Fibroblast of villous mesenchyme (primary cell): ENCODE measurements at places on chromosomes 4 and X. TPM values are rescaled to one million over a fixed set of nuclear protein-coding genes. Genes with fewer than 3 reads are reported as not detected.

Gene TMEM47
- total RNA-seq: 32.2 and 62.6 TPM in 2 replicates

Gene F8A2
- not detected in 2 replicates for total RNA-seq

Gene EDA
- under 0.01 TPM in 1 of 2 replicates, not detected in the other for total RNA-seq

Gene FREM3
- not detected in 2 replicates for total RNA-seq

Gene SOWAHB
- under 0.01 and 0.32 TPM in 2 replicates for total RNA-seq

Gene CABS1
- total RNA-seq: not detected in 2 replicates

Gene PNMA5
- 0.64 TPM in 1 of 2 replicates, not detected in the other for total RNA-seq

Gene TLR6
- 2.3 and 3.0 TPM in 2 replicates for total RNA-seq

Gene CENPE
- total RNA-seq: 15.5 and 19.9 TPM in 2 replicates

Gene MAGEA2B
- total RNA-seq: not detected in 2 replicates

Gene PRR32
- not detected in 2 replicates for total RNA-seq

Gene ATP1B4
- not detected in 2 replicates for total RNA-seq

Gene SULT1B1
- total RNA-seq: under 0.01 TPM in 2 replicates

Gene TCP11X2
- total RNA-seq: not detected in 2 replicates

- peak; percentile 44 for DNase-seq
Measured at GRCh38 chr4:101022151-101023024, 324.9 kb downstream of the PPP3CA start.

DNA sequence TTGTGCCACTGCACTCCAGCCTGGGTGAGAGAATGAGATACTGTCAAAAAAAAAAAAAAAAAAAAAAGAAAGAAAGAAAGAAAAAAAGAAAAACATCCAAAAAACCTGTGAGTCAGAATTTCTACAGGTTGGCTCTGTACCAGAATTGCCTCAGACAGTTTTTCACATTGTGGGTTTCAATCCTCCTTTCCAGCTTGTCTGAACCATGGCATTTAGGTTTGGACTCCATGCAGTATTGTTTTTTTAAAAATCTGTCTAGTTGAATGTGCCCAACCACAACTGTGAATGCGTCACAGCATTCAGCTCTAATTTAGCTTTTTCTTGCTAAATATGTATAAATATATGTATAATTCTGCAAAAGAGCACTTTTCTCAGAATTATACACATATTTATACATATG, 31.4 kb upstream of the ARSH start:
- no peak for DNase-seq

DNA sequence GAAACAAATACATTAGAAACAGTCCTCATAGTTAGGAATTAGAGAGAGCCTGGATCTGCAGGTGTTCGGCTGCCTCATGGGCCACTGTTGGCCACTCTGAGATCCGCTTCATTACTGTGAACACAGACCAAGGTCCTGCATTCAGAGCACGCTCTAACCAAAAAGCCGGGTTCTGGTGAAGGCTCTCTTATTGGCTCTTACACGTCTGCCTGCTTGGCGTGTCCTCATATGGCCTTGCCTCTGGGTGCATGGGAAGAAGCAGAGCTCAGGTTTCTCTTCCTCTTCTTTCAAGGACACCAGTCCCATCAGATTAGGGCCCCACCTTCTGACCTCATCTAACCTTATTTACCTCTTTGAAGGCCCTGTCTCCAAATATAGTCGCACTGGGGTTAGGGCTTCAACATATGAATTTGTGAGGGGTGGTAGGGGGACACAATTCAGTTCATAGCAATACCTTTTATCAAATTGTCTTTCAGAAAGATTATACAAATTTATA, 37.1 kb upstream of the ELF2 start:
- DNase-seq: peak; percentile 44

GRCh38 chrX:13689741-13690211, 848 bp downstream of the RAB9A start:
- DNase-seq: peak; percentile 61

DNA sequence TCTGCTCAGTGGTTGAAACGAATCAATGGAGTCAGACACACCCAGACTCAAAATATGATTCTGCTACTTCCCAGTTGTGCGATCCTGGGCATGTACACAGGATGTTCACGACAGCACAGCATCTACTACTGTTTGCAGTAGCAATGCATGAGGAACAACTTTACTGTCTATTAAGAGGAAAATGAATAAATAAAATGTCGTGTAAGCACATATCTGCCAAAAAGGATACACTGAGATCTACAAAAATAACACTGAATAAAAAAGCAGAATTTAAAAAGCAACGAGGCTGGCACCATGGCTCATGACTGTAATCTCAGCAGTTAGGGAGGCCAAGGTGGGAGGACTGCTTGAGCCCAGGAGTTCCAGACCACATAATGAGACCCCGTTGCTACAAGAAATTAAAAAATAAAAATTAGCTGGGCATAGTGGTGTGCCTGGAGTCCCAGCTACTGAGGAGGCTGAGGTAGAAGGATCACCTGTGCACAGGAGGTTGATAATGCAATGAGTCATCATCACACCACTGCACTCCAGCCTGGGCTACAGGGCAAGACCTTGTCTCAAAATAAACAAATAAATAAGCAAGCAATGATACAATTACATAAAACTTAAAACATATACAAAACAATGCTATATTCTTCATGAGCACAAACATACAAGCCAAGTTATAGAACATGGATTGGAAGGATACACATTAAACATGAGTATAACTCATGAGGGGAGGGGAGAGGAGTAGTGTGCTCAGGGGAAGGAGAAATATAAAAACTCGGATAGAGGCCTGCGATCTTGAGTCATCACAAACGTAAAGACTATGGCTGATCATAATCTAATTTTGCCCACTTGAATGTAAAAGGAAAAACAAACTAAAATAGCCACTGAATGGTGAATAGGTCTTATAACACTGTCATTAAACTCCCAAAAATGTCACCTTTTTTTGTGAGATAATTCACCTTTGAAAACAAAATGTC, 8.6 kb downstream of the CFAP97 start:
- DNase-seq: no peak

- no peak for DNase-seq
Measured at GRCh38 chr4:62450740-62451139, 1250.6 kb downstream of the ADGRL3 start.

- no peak for DNase-seq
Measured at GRCh38 chrX:150694738-150695410, 1.7 kb downstream of the MTMR1 start.

DNA sequence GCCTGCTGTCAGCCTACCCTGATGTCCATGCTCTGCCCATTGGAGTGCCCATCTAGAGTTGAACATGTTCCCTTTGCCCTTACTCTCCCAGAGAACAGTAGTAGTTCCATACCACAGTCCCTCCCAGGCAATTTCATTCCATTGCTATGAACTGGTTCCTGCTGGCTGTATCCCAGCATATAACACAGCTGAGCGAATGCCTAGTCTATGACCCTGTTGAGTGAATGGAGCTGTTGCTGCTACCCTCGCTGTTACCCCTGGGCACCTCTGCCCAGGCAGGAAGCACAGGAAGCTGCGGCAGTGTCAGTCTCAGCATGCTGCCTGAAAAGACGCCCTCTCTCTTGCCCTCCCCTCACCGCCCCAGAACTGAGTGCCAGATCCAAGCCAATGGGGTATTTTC, 73.3 kb downstream of the SOX3 start:
- no peak for DNase-seq

DNA sequence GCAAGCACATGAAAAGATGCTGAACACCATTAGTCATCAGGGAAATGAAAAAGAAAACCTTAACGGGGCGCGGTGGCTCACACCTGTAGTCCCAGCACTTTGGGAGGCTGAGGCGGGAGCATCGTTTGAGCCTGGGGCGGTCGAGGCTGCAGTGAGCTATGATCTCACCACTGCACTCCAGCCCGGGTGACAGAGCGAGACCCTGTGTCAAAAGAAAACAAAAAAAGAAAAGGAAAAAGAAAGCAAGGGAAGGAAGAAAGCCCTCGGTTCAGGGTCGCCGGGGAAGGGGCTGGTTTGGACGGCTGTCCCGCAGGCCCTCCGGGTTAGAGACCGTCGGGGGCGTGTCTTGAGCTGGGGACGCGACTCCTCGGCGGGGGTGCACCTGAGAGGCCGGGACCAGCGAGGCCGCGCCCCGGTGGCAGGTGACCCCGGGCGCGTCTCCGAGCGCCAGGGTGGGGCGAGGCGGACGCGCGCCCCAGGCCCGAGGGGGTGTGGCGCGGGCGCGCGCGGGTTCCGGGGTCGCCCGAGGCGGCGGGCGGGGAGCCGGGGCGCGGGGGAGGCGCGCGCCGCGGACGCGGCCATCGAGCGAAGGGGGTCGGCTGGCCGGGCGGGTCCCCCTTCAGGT, 478 bp upstream of the PLXNA3 start:
- no peak for DNase-seq

GRCh38 chr4:124666496-124666895, 46.0 kb downstream of the ANKRD50 start:
- no peak for DNase-seq

GRCh38 chr4:148405161-148405893, 36.9 kb downstream of the NR3C2 start:
- DNase-seq: no peak

DNA sequence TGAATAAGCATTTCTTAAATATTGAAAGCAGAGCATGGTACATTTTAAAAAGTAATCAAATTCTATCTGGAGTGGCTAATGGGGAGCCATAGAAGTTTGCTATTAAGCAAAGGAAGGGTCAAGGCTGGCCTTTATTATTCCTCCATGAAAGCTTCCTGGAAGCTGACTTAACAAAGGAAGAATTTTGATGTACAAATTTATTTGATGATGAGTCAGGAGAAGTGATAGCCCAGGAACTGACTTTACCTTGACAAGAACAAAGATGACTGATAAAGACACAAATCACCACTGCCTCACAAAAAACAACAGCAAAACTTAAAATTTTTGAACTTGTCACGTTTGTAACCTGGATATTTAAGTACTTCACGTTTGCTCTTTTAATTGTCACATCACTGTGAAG, 872.1 kb downstream of the PCDH7 start:
- no peak for DNase-seq

GRCh38 chr4:109611045-109611646, 51.1 kb downstream of the MCUB start:
- peak; percentile 77 for DNase-seq

GRCh38 chrX:30005813-30006212, 209.6 kb upstream of the MAGEB2 start:
- no peak for DNase-seq

- DNase-seq: no peak
Measured at GRCh38 chr4:70991596-70991995, 1.9 kb upstream of the DCK start.

DNA sequence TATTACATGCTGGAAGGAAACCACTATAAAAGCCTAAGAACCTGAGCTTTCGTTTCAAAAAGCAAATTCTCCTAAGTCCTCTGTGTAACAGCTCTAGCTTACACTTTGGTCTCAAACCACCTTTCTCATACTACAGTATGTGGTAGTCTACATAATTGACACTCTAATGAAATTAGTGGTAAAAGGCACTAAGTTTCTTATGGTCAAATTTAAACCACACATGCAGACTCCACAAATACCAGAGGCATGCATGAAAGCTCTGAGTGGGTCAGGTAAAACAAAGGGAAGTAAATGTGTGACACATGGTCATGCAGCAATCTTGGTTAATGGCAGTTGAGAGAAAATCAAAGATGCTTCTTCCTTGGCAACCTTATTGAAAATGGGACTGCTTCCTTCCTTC, 187.8 kb downstream of the CCNG2 start:
- DNase-seq: no peak

DNA sequence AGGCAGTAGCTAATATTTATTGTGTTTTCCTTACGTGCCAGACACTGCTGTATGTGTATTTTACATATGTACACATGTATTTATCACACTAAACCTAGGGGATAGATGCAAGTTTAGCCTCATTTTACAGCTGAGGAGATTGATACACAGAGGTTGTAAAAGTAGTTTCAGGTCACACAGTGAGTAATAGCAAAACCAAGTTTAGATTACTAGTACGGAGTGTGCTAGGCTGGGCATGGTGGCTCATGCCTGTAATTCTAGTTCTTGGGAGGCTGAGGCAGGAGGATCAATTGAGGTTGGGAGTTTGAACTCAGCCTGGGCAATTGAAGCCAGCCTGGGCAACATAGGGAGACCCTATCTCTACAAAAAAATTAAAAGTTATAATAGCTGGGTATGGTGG, 701.1 kb upstream of the ATOH1 start:
- DNase-seq: no peak

DNA sequence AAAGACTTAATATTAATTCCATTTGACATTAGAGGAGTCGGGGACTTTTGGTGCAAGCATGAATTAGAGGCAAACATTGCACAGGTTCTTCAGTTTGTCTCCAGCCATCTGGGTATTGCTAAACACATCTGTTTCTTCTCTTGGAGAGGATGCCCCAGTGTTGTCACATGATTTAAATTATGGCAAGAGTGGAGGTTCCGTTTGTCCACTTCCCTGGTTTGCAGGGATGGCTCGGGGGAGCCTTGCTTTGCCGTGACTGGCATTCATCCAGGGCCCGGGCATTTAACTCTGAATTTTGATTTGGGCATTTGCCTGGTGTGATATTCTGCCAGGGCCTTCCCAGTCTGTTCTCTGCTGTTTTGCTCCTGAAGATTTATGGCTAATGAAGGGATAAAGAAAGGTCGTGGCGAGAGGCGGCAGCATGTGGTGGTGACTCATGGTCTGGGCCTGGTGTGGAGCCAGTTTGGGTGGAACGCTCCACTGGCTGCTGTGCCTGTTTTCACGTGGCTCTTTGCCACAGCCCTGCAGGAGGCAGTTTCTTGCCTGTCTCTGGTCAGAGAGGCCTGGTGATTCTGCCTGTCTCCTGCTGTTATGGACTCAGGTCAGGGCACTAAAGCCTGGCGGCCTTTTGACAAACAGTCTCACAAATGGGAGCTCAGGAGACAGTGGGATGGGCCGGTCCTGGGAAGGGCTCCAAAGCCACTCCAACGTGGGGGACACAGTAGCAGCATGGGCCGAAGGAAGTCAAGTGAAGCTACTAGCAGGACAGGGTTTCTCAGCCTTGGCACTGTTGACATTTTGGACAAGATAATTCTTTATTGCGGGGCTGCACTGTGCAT, 99.4 kb upstream of the PGRMC2 start:
- DNase-seq: peak; percentile 99

- no peak for DNase-seq
Measured at GRCh38 chrX:13077168-13077567, 32.7 kb upstream of the FAM9C start.

GRCh38 chrX:102517326-102517725, 787 bp upstream of the TMSB15A start:
- DNase-seq: peak; percentile 8

GRCh38 chr4:139521754-139522401, 34.1 kb downstream of the SETD7 start:
- no peak for DNase-seq

GRCh38 chrX:35800474-35800873, 2.3 kb downstream of the MAGEB16 start:
- DNase-seq: no peak

DNA sequence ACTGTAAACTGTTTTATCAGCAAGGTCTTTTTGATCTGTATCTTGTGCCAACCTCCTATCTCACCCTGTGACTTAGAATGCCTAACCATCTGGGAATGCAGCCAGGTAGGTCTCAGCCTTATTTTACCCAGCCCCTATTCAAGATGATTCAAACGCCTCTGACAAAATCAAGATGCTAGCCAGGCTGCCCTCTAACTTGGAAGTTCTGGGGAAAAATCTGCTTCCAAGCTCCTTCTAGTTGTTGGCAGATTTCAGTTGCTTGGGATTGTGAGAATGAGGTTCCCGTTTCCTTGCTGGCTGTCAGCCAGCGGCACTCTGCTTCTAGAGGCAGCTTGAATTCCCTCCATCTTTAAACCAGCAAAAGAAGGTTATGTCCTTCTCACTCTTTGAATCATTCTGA, 34.7 kb downstream of the LUZP4 start:
- peak; percentile 26 for DNase-seq

- peak; percentile 65 for DNase-seq
Measured at GRCh38 chrX:10529344-10529743, 91.0 kb downstream of the MID1 start.
